T-cell (primary cell): ENCODE measurements at places on chromosomes 2 and 18.

DNA sequence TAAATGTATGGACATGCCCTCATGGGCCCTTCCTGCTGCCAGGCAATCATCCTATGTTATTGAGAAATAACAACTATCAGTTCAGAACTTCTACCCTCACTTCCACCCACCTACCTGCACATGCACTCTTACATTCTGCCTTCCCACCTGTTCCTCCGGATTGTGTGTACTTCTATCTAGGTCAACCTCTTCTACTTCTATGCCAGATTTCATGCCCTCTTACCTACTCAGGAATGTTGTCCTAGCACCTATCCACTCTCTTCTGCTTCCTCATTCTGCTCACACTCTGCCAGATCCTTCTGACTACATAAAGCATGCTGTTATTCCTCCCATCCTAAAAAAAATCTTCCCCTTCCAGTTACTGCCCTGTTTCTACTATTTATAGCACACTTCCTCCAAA lies 333.5 kb downstream of the IRS1 start:
- DNase-seq: no peak

DNA sequence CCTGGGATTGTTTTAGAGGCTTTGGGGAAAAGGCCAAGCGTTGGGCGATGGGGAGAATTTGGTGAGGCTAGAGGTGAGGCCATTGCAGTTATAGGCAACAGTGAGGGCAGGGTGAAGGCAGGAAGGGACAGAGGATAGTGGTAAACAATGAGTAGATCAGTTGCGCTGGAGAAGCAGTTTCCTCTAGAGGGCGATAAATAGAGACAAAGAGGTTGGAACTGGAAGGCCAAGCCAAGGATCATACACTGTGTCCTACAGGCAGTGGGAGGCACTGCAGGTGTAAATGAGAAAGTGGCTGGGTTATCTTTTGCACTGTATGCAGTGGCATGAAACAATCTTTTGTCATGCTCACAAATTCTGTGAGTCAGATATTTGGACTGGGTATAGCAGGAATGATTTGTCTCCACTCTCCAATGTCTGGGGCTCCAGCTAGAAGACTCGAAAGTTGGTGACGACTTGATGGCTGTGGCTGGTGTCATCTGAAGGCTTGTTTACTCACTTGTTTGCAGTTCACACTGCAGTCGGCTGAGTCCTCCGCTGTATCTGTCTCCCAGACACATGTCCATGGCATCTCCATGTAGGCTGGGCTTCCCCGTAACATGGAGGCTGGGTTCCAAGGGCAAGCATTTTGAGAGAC lies 82.1 kb downstream of the TNP1 start:
- DNase-seq: peak; percentile 21

- DNase-seq: no peak
Observed at GRCh38 chr2:152564754-152565551, 152.3 kb downstream of the PRPF40A start.

- no peak for DNase-seq
Observed at GRCh38 chr2:38584881-38585280, 17.8 kb downstream of the HNRNPLL start.
